ENCODE measurements at places on chromosomes 2 and 18.

DNA sequence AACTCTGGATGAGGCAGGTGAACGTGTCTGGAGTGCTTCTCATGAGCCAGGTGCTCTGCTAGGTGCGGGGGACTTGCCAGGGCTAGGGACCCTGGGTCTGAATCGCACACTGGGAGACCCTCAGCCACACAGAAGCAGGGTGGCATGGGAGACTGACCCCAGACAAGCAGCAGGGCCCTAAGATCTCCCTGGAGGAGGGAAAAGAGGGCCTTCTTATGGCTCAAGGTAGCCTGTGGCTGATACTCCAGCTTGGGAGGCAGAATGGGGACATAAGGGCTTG is 12.8 kb upstream of the CIB4 start:
- DNase-seq = no peak

DNA sequence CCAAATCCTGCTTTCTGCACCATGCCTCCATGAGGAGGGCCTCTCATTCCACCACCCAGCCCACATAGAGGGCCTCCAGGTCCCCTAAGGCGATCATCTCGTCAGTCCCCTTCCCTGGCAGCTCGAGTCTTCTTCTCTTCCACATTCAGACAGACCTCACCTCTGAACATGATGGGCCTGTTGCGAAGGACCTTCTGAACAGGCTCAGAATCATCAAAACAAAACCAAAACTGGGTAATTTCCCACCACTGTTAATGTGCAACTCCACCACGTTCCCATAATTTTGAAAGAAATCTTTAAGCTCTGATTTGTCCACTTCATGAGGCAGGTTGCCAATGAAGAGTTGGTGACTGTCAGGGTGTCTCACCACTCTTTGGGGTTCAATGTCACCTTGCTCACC is 20.4 kb downstream of the ZRANB3 start:
- no peak for DNase-seq

DNA sequence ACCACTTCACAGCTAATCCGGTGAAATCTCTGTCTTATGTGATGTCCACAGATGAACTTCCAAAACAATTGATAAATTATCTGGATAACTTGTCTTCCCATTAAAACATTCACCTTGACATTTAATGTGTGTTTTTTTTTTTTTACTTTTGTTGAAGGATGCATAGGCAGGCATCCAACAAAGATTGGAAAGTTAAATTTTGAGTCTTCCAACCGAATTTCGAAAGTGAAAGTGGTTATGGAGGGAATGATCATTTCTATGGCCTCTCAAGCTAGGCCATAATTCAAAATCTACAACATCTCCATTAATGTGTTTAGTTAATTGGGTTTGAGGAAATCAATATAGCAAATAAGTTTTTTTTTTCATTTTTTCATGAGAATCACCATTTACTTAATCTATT is 1495.5 kb upstream of the ACVR2A start:
- no peak for DNase-seq

GRCh38 chr2:189153619-189154018 is 25.9 kb downstream of the COL5A2 start:
- no peak for DNase-seq

- peak; percentile 42 for DNase-seq
These were observed 130.2 kb downstream of the ARHGAP15 start for GRCh38 chr2:143259368-143259958.

GRCh38 chr18:29840089-29840488 is 1202.5 kb downstream of the DSC3 start:
- DNase-seq = no peak

GRCh38 chr2:50751311-50752031 is 280.5 kb downstream of the NRXN1 start:
- no peak for DNase-seq

- no peak for DNase-seq
These were observed 333.0 kb downstream of the CLIP4 start for GRCh38 chr2:29448096-29448688.

GRCh38 chr2:114346658-114347057 is 95.8 kb upstream of the DPP10 start:
- DNase-seq = no peak

All from activated CD8-positive, alpha-beta memory T cell treated with anti-CD3 and anti-CD28 coated beads for 1 hour (primary cell).